ENCODE measurements at places on chromosomes 5 and 9. TPM values are rescaled to one million over a fixed set of nuclear protein-coding genes. Genes with fewer than 3 reads are reported as not detected.

The ZNF608 gene
- total RNA-seq, result 8.4 TPM

DNA sequence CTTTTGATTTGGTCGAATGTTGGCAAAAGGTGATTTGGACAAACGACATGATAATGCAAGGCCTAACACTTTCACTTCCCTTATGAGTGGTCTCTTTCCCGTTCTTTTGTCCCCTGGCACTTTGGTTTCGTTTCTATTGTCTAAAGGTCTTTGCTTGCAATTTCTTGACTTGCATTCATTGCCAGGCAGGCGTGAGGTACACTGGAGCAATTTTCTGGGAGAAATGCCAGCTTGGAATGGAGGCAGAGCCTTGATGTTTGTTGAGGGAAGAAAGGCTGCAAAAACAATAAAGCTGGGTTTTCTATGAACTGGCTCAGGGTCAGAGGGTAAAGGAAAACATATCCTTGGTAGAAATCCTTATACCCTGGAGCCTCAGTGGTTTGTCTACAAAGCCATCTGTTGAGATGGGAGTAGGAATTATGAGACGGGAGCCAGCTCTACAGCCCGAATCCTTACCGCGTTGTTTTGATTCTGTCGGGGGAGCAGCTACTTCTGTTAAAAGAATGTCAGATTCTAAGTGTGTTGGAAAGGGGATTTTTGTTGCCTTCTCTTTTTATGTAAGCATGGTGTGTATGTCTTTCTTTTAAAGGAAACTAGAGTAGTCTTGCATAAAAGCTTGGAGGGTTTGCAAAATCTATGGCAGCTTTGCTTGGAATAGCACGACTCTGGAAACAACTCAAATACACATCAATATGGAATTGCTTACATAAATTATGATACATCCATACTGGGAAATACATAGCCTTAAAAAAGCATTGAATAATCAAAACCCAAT is 158.9 kb downstream of the RMI1 start:
- peak; percentile 27 for DNase-seq

The CCNH gene
- 58.3 TPM for total RNA-seq

The TAF11L5 gene
- not detected for total RNA-seq

DNA sequence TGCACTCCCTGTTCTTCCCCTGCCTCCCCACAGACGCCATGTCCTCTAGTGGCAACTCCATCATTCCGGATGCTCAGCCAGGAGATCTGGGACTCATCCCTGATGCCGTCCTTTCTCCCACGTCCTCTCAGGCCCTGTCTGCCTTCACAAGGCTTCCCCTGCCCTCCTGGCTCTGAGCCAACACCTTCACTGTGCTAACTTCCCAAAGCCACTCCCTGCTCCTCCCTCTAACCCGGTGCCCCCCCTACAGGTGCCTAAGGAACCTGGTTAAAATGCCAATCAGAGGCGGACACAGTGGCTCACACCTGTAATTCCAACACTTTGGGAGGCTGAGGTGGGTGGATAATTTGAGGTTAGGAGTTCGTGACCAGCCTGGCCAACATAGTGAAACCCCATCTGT is 67.6 kb downstream of the LMX1B start:
- DNase-seq, result no peak

GRCh38 chr5:22539762-22540161 is 313.4 kb downstream of the CDH12 start:
- DNase-seq, result no peak
